Peyer's patch (tissue), 4 donors: ENCODE measurements at places on chromosomes 16 and 17.

DNA sequence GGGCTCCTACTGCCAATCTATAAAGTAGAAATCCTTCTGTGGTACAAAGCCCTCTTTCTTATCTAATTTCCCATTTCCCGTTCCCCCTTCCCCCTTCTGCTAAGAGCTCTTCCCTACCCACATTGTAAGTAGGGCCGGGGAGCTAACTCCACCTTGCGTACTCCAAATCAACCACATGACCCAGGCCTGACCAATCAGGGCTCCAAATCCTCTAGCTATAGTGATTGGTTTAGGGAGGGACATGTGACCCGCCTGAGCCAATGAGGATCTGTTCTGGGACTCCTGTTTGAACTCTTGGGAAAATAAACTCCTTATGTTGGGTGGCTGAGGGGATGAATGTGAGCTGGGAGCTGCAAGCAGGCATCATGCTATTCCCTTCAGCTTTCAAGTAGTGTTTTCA lies 40.9 kb upstream of the MEOX1 start:
- no peaks in the 10 kb centered on the region for H3K4me1 ChIP-seq
- H3K36me3 ChIP-seq: no peaks in the 10 kb centered on the region
- no peak overlapping the region for H3K4me3 ChIP-seq
- H3K27me3 ChIP-seq: no peaks in the 10 kb centered on the region
- DNase-seq: no peak

DNA sequence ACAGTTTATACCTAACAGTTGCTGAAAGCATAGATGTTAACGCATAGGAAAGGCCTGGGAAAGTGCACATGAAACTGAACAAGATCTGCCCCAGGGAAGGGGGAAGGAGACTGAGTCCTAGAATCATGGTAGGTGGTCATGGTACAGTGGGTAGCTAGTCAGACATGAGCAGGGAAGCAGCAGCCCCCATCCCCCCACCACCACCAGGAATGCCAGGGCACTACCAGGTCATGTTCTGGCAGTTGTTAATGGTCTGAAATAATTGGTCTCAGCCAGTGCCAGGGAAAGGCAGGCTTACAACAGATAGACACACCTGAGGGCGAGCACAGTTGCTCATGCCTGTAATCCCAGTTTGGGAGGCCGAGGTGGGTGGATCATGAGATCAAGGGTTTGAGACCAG lies 185.2 kb downstream of the CPPED1 start:
- no peak for DNase-seq
- no peak overlapping the region for H3K27ac ChIP-seq
- H3K4me3 ChIP-seq: no peak overlapping the region
- H3K27me3 ChIP-seq: no peaks in the 10 kb centered on the region
- no peaks in the 10 kb centered on the region for H3K4me1 ChIP-seq

DNA sequence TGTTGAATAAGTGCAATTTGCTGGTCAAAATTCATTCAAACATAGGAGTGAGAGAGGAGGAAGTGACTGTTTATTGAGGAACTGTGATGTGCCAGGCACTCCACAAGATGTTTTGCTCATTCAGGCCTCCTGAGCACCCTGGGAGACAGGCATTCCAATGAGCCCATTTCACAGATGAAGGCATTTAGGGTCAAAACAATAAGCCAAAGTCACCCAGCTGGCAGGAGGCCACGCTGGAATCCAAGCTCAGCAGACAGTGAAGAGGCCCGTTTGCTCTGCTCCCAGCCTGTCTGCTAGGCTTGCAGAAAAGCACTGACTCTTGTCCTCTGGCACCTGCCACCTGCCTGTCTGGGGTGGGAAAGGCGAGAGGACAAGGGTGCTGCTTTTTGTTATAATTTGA lies 10.1 kb upstream of the SLC25A39 start:
- no peak overlapping the region for H3K4me3 ChIP-seq
- H3K27ac ChIP-seq: no peak overlapping the region
- no peaks in the 10 kb centered on the region for H3K27me3 ChIP-seq
- peaks cover 4% of the 10 kb centered on the region for H3K4me1 ChIP-seq
- DNase-seq: no peak

- no peak overlapping the region for H3K27ac ChIP-seq
- H3K36me3 ChIP-seq: no peaks in the 10 kb centered on the region
- DNase-seq: peak; percentile 71
- H3K4me3 ChIP-seq: no peak overlapping the region
- no peaks in the 10 kb centered on the region for H3K4me1 ChIP-seq
- no peaks in the 10 kb centered on the region for H3K27me3 ChIP-seq
These were observed 6.3 kb downstream of the ESRP2 start for GRCh38 chr16:68229431-68230175.

- DNase-seq: no peak
- no peak overlapping the region for H3K4me3 ChIP-seq
- no peaks in the 10 kb centered on the region for H3K27me3 ChIP-seq
These were observed 277.7 kb upstream of the N4BP1 start for GRCh38 chr16:48887646-48888210.

DNA sequence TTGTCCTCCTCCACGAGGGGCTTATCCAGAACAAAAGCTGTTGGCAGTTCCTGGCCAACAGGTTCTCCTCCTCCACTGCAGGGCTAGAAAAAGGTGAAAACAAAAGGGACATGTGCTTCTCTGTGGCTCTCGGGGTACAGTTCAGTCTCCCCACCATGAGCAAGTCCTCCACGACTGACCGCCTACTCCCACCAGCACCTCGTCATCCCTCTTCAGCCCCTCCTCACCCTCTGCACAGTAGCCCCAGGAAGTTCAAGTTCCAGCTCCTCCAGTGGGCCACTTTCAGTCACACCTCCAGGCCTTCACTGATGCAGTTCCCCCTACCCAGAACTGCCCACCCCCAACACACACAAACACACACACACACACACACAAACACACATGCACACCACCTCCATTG lies 19.4 kb downstream of the KRT9 start:
- no peaks in the 10 kb centered on the region for H3K36me3 ChIP-seq
- H3K4me1 ChIP-seq: peaks cover 7% of the 10 kb centered on the region
- H3K27me3 ChIP-seq: no peaks in the 10 kb centered on the region

DNA sequence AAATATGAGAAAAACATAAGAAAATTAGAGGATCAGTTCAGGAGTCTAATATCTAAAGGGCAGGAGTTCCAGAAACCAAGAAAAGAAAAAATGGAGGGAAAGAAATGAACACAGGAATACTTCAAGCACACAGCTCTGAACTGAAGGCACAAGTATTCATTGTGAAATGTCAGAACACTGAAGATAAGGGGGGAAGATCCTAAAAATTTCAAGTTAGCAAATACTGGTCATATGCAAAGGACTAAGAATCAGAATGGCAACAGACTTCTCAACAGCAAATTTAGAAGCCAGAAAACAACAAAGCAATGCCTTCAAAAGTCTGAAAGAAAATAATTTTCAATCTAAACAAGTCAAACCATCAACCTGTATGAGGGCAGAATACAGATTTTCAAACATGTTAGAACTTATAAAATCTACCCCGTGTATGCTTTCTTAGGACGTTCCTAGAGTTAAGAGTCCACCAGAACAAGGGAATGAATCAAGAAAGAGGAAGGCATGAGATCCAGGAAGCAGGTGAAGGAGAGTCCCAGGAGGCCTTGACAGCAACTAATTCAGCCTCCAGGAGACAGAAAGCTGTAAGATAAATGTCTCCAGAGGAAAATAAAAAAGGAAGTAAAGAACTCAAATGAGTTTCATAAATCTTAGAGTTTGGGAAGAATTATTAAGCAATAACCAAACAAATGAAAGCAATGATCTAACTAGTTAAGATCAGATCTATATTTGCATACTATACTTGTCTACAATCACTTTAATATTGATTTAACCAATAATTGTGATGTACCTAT lies 2.8 kb downstream of the BRD7 start:
- H3K27ac ChIP-seq: no peak overlapping the region
- H3K27me3 ChIP-seq: no peaks in the 10 kb centered on the region
- no peak overlapping the region for H3K4me3 ChIP-seq
- peaks cover 3% of the 10 kb centered on the region for H3K4me1 ChIP-seq
- peaks cover 40% of the 10 kb centered on the region for H3K36me3 ChIP-seq

GRCh38 chr16:2902337-2903130 lies 9.2 kb upstream of the FLYWCH1 start:
- H3K27me3 ChIP-seq: no peaks in the 10 kb centered on the region
- DNase-seq: no peak
- H3K27ac ChIP-seq: no peak overlapping the region
- H3K4me1 ChIP-seq: peaks cover 9% of the 10 kb centered on the region

DNA sequence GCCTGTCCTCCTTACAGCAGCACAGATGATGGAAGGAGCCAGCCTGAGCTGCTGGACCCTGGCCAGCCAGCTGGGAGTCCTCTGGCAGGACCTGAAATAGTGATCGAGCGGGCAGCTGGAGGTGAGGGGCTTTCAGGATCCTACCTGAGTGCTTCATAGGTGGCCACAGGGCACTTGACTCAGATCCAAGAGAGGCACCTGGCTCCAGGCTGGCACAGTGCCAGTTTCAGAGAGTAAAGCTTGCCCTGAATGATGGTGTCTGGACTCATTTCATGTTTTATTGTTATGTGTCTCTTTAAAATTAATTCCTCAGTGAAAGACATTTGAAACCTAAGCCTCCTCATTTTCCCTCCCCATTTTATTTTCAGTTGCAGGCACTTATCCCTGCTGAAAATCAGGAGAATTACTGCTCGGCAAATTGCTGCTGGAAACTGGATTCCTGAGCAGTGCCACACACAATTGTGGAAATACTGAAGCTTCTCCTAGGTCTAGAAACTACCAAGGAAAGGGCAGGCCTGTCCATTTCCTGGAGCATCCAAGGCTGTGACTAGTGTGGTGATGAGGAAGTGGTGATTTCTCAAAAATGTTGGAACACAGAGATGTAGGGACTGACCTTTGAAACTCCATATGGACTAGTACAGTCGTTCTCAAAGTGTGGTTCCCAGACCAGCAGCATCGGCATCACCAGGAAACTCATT lies 16.1 kb upstream of the ADAMTS18 start:
- H3K4me1 ChIP-seq: no peaks in the 10 kb centered on the region
- H3K36me3 ChIP-seq: no peaks in the 10 kb centered on the region
- H3K27ac ChIP-seq: no peak overlapping the region
- no peak for DNase-seq
- H3K4me3 ChIP-seq: no peak overlapping the region

DNA sequence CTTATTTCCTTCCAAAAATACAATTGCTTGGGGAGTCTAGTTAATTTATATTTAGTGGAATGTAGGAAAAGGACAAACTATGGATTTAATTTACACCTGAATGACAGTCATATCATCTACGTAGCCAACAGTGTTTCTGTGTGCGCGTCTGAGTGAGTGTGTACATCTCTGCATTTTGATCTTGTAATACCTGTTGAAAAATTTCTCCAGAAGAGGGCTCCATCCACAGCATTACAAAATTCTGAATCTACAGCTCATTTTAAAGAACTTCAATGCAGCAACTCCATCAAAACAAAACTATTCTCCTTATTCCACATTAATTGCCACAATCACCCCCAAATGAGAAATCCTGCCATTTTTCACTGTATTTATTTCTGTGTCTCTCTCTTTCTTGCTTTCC lies 3.9 kb downstream of the CDH13 start:
- no peak for DNase-seq
- H3K4me1 ChIP-seq: peaks cover 26% of the 10 kb centered on the region
- no peak overlapping the region for H3K27ac ChIP-seq
- no peaks in the 10 kb centered on the region for H3K27me3 ChIP-seq
- no peaks in the 10 kb centered on the region for H3K36me3 ChIP-seq

DNA sequence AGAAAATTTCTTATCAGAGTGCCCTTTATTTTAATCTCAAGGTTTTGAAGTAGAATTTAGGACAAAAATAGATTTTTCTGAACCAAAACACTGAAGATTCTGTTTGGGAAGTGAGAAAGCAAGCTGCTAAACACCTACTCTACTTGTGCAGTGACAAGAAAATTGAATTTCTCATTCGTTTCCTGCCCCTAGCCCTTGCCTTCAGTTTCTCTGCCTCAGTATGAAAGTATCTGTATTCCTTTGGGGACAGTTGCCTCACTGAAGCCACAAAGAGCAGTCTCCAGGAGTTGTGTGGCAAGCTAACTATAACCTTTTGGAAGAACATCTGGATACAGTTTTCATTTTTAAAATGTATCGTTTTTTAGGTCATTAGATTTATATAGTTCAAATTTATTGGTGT lies 19.7 kb downstream of the MOSMO start:
- H3K4me3 ChIP-seq: no peak overlapping the region
- DNase-seq: no peak
- no peaks in the 10 kb centered on the region for H3K4me1 ChIP-seq

DNA sequence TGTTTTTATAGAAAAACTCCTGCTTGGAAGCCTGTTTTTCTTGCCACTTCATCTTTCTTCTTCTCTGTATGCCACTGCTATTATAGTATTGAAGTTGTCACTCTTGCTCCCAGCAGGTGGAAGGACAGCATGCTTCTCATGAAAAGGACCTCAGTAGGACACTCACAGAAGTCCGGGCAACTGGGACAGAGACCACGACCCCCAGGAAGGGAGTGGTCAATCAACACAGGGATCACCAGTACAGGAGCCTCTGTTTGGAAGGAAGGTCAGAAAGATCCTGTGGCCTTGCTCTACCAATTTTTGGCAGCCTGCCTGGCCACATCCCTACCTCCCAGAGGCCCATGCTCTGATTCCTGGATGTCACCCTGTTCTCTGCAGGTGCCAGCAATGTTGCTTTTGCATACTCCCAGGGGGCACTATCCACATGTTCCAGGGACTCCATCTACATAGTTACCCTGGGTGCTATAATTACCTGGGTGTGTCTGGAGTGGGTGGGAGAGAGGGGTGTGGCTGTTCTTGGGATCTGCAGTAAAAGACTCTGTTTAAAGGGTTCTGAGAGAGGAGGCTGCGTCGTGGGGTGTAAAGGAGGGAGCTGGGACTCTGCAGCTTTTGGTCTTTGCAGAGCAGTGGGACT lies 13.7 kb upstream of the AKAP10 start:
- no peak overlapping the region for H3K27ac ChIP-seq
- H3K36me3 ChIP-seq: no peaks in the 10 kb centered on the region
- no peaks in the 10 kb centered on the region for H3K27me3 ChIP-seq
- no peak overlapping the region for H3K4me3 ChIP-seq
- no peaks in the 10 kb centered on the region for H3K4me1 ChIP-seq
- no peak for DNase-seq

- peaks cover under 1% of the 10 kb centered on the region for H3K4me1 ChIP-seq
- H3K27me3 ChIP-seq: no peaks in the 10 kb centered on the region
- no peaks in the 10 kb centered on the region for H3K36me3 ChIP-seq
- DNase-seq: no peak
These were observed 2.6 kb upstream of the ANKRD40CL start for GRCh38 chr17:50769884-50770283.

DNA sequence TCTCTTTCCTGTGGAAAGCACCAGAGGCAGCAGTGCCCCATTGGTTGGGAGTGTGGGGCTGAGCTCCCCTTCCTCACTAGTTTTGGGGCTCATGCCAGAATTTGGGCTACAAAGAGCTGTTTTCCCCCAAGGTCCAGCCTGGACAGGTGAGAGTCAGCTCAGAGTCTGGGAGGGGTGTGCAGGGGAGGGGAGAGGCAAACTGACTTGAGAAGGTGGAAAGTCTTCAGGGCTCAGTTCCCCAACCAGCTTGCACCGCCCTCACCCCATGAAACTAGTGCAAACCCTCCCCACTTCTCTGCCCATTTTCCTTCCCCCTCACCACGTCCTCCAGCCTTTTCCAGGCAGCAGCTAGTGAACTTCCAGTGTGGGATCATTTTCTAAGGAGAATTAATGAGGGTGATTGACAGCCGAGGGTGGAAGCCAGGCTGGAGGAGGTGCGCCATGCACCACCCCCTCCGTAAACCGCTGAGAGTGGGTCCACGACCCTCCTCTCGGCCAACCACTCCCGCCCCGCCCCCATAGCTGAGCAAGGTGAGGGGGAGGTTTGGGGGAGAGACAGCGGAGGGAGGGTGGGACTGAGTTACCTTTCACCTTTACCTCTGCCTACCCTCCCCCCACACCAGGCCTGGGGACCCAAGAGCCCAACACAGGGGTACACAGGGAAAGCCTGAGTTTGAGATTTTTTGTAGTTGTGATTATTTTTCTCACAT lies 6.2 kb upstream of the DLX4 start:
- H3K36me3 ChIP-seq: no peaks in the 10 kb centered on the region
- no peak overlapping the region for H3K4me3 ChIP-seq
- H3K4me1 ChIP-seq: peaks cover 14% of the 10 kb centered on the region
- no peak overlapping the region for H3K27ac ChIP-seq
